ENCODE measurements at places on chromosomes 5 and 9.

GRCh38 chr9:135929656-135930445 lies 22.5 kb upstream of the CAMSAP1 start:
- DNase-seq = no peak

- DNase-seq = no peak
Observed at GRCh38 chr5:143448518-143448917, 45.0 kb upstream of the NR3C1 start.

- DNase-seq = no peak
Observed at GRCh38 chr5:170427672-170428236, 38.6 kb upstream of the KCNMB1 start.

GRCh38 chr5:155915601-155916000 lies 411.4 kb upstream of the SGCD start:
- no peak for DNase-seq

- no peak for DNase-seq
Observed at GRCh38 chr5:109660301-109660700, 29.4 kb upstream of the MAN2A1 start.

DNA sequence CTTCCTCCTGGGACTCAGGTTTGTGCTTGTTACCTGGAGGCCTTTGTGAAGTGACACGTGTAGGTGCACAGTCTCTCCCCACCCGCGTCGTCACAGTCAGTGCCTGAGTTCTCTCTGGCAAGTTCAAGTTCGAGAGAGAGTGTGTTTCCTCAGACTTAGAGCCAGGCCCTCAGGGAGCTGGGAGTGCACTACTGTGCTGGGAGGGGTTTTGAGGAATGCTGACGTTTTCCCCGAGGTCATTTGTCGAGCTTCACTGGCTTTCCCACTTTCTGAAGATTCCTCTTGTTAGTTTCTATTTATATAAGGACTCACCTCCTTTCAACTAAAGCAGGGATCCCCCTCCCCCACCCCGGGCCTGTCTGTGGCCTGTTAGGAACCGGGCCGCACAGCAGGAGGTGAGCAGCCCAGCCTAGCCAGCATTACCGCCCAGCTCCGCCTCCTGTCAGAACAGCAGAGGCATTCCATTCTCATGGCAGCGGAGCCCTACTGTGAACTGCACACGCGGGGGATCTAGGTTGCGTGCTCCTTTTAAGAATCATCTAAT lies 209.2 kb downstream of the DIRAS2 start:
- no peak for DNase-seq

DNA sequence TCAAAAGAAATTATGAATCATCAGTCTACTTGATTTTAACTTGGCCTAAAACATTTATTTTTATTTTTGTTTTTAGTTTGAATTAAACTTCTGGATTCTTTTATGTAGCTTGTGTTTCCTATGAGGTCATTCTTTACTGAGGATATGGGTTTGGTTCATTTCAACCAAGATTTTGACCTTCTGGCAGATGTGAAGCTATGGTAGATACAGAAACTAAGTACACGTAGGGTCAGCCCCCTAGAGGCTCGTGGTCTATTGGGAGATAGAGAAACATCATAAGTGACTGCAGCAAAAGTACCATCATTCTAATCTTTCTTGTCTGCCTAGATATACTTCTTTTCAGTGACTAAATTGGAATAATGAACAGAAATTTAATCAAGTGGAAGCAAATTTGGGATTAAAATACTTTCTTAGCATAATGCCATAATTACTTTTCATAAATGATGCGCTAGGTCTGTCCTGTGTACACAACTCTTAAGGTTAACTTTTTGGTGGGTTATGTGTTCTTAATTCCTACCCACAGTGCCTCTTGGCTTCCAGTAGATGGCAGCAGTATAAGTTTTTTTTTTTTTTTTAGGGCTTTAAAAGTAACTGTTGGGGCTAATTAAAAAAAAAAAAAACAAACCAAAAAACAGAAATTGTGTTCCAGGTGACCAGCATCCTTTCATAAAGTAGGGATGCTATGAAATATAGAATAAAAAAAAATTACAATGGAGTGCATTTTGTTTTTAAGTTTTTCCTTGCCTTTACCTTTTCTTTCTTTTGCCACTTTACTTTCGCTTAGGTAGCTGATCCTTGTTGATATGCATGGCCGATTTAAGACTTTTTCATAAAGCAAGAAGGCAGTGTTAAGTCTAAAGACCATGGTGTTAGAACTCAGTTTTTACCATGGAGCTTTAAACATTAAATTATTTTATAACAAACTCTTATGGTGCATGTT lies 49.9 kb downstream of the LRRTM2 start:
- no peak for DNase-seq

DNA sequence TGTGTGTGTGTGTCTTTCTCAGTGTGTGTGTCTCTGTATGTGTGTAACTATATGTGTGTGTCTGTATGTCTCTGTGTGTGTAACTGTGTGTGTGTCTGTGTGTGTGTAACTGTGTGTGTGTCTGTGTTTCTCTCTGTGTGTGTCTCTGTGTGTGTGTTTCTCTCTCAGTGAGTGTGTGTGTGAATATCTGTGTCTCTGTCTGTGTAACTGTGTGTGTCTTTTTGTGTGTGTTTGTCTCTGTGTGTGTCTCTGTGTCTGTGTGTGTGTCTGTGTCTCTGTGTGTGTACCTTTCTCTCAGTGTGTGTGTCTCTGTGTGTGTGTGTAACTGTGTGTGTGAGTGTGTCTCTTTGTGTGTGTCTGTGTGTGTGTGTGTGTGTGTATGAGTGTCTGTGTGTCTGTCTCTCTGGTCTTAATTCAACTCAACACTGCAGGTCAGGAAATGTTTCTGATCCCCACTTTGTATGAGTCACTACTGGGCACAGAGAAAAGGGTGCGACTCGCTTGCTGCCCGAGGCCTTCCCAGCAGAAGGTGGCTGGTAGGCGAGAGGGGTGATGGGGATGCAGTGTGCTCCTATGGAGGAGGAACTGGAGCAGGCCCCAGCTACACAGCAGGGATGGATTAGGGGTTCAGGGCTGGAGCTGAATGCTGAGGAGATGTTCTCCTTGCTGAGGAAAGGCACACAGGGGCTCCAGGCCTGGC lies 52.1 kb downstream of the NSG2 start:
- no peak for DNase-seq

DNA sequence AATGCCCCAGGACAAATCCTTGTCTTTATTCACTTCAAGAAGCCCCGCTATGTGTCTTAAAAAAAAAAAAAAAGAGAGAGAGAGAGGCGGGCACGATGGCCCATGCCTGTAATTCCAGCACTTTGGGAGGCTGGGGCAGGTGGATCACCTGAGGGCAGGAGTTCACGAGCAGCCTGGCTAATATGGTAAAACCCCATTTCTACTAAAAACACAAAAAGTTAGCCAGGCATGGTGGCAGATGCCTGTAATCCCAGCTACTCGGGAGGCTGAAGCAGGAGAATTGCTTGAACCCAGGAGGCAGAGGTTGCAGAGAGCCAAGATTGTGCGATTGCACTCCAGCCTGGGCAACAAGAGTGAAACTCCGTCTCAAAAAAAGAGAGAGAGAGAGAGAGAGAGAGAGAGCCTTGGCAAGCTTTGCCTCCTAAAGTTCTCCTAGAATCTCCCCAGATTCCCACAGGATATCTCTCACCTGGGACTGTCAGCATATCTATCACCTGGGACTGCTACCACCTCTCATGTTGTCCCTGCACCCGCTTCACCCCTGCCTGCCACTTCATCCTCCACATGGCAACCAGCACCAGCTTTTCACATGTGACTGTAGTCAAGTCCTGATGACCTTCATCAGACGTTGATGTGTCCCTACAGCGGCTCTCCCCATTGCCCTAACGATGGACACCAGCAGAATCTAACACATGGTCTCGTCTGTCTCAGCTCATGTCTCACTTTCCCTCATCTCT lies 5.8 kb downstream of the ITK start:
- DNase-seq = no peak

GRCh38 chr9:1049641-1050040 lies 516 bp upstream of the DMRT2 start:
- no peak for DNase-seq

GRCh38 chr5:135398160-135398854 lies 724 bp downstream of the MACROH2A1 start:
- DNase-seq = no peak

DNA sequence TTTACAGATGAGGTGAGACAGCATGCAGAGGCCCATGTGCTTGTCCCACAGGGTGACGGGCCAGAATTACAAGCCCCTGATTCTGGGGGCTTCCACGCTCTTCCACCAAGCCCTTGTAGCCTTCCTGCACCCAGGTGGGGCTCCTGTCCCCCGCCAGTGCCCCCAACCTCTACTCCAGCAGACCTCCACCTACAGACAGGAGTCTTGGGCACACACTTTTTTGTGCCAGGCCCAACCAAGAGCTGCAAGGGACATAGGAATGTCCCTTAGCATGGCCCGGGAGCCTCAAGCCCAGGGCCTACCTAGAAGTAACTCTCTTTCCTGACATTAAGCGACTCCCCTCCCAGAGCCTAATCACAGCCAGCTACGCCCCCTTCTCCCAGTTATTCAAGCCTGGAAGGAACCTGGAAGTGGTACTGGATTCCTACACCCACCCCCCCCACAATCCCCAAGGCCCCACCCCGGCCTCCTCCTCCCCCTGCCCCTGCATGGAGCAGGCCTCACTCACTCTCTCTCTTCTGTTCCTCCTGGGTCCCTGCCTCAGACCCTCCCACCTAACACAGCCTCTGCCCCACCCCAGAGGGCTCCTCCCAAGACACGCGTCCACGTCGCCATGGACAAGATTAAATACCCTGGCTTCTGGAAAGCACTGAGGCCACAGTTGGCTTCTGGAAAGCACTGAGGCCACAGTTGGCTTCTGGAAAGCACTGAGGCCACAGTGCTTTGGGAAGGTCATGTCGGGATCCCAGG lies 30.5 kb downstream of the ADAMTS2 start:
- no peak for DNase-seq

- no peak for DNase-seq
Observed at GRCh38 chr5:68196876-68197275, 18.7 kb upstream of the PIK3R1 start.

DNA sequence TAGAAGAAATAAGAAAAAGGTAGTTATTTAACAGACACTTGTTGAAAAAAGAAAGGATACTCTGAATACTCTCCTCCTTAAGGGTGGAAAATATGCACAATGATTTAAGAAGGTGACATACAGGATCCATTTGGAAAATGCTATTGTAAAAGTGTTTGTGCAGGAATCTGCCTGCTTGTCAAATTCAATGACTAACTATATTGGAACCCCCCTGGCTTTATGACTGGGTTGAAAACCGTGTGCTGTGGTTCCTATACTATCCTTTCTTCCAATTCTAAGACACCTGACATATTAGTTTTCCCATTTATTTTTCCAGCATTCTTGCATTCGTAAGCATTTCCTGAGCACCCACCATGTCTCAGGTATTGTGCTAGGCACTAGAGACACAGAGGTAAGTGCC lies 220.0 kb downstream of the GLIS3 start:
- DNase-seq = no peak

DNA sequence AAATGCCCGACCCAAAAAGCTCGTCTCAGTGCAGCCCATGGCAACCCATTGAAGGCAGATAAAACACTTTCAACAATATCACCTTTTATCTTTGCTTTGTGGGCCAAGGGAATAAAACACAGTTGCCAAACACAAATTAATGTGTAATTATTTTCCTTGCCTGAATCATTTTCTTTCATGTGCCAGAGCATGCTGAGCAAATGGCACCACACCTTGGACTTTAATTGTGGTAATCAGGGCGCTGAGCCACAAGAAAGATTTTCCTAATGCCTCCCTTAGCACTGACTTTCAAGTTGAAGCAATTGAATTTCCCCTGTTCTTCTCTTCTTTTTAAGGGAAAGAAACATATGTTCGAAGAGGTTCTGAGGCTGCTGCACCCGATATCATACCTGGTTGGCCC lies 297.1 kb upstream of the MSX2 start:
- no peak for DNase-seq

DNA sequence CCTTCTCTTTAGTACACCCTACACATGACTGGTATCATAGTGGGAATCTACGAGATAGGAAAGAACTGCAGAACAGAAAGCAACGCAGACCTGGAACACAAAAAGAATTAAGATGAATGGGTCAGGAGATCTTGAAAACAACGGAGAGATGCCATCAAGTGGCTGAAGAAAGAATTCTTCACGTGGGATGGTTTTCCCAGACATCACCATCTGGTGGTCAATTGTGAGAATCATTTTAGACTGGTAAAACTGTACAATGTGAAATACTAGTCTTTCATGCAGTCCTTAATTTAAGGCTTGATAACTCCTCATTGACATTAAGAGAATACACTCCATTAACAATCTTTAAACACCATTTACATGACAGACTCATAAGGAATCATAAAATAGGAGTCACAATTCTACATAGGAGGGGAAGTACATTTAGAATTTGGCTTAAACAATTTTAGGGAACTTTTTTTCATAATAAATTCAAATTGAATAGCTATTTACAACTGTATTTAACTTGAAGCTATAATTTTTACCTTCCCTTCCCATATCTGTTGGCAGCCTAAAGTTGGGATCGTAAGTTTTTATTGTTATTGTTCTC lies 128.4 kb upstream of the TRPM3 start:
- DNase-seq = no peak

- DNase-seq = no peak
Observed at GRCh38 chr5:127602481-127602880, 46.4 kb upstream of the CTXN3 start.

DNA sequence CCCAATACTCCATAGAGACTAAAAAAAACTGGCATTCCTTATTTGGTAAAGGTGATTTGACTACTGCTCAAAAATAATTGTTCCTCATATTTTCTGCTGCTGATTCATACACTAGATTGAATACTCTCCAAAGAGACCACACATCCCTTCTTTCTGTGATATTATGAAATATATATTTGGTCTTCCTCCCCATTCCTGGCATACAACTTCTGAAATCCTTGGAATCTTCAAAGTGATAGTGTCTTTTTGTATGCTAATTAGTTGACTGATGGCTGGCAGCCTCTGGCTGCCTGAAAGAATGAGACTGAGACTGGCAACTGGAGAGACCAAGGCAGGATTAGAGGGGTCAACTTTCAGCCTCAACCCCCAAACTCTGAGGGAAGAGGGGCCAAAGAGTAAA lies 348.0 kb upstream of the RFX3 start:
- DNase-seq = no peak

Data from activated CD8-positive, alpha-beta memory T cell treated with anti-CD3 and anti-CD28 coated beads for 4 hours (primary cell).